ENCODE measurements at places on chromosomes 5 and 9. TPM values are rescaled to one million over a fixed set of nuclear protein-coding genes. Genes with fewer than 3 reads are reported as not detected.

The STING1 gene
- polyA plus RNA-seq, result 185 TPM

The SLC1A3 gene
- polyA plus RNA-seq, result 0.13 TPM

DNA sequence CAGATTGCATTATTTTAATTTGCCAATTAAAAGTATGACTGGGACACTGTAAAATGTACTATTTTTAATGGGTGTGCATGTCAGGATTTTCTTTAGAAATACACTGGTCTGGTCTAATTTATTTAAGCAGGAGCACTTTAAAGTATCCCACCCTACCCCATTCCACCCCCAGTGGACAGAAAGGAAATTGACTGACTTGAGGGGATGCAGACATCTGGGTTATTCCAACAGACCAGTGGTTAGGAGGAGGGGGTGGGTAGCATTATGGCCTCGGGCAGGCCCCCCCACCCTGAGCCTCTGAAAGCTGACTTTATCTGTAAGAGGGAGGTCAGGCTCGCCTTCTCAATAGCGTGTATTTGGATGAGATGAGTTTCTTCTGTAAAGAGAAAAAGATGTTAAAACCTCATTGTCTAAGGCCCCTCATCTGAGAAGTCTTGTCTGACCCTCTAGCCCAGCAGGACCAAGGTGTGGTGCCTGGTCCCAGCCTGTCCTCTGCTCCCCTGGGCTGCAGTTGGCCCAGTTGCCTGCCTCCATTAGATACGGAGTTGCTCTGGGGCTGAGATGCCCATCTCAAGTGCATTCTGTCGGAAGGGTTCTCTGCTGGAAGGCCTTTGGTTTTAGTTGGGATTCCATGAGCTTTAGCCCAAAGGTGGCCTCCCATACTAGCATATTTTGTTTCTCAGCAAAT is 4.4 kb downstream of the HNRNPAB start:
- no peak for DNase-seq

DNA sequence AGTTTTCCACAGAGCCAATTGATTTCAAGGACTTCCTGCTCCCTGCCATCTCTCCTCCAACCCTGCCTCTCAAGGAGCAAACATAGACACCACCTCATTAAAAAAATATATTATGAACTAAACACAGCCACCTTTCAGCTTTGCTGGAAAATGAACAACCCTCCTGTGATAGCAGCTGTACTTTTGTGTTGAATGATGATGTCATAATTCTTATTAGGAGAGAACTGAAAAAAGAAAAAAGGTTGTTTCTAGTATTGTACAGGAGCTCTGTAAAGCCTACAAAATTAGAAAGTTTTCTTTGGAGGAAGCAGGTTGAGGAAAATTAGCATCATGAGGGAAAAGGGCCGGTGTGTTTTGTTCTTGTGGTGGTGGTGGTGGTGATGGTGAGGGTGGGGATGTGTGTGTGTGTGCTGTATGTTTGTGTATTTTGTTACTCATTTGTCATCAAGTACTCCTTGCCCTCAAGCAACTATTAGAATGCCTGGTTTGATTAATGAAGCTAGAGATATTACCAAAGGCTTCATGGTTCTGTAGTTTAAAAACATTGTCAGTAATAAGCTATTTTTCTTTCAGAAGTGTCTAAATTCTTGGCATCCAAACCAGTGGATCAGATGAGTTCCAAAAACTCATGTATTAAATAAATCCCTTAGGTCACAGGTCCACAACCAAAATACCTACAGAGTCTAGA is 405.9 kb downstream of the TLE4 start:
- DNase-seq, result no peak

- no peak for DNase-seq
These were observed 25.6 kb upstream of the NSMF start for GRCh38 chr9:137484551-137485315.

Measured in endothelial cell of umbilical vein (primary cell).